ENCODE measurements at places on chromosomes 1 and 21. TPM values are rescaled to one million over a fixed set of nuclear protein-coding genes. Genes with fewer than 3 reads are reported as not detected.

Gene SLAMF8
- 0.50 TPM for polyA plus RNA-seq

Gene ADORA1
- polyA plus RNA-seq = 18.7 TPM

Gene TNFAIP8L2
- 2.5 TPM for polyA plus RNA-seq

Gene CAMSAP2
- polyA plus RNA-seq = 52.9 TPM

Gene FLG2
- 0.01 TPM for polyA plus RNA-seq

Gene CGN
- 34.4 TPM for polyA plus RNA-seq

Gene SYPL2
- 0.15 TPM for polyA plus RNA-seq

Gene RNF187
- 77.6 TPM for polyA plus RNA-seq

Gene KPRP
- polyA plus RNA-seq = not detected

Gene SLFNL1
- 1.2 TPM for polyA plus RNA-seq
